Muscle of leg (tissue), 16 donors: ENCODE measurements at places on chromosomes 1 and 21. TPM values are rescaled to one million over a fixed set of nuclear protein-coding genes. Genes with fewer than 3 reads are reported as not detected.
A peak's percentile ranks its signal among the peaks of the same experiment; 100 is the strongest.

Gene REG4
- not detected for total RNA-seq

Gene CRP
- not detected for total RNA-seq

Gene TSACC
- 0.27 TPM for total RNA-seq

GRCh38 chr1:6418668-6419396 lies 887 bp downstream of the HES2 start:
- DNase-seq, result no peak

GRCh38 chr1:54979327-54979891 lies 1.0 kb upstream of the TMEM61 start:
- no peak for DNase-seq

GRCh38 chr1:8152731-8153702 lies 126.9 kb upstream of the ERRFI1 start:
- DNase-seq, result no peak

GRCh38 chr1:221141096-221141495 lies 261.9 kb downstream of the HLX start:
- no peak for DNase-seq

- peak; percentile 84 for DNase-seq
These were observed 154.9 kb downstream of the PTPRC start for GRCh38 chr1:198793714-198794113.

Gene BARHL2
- total RNA-seq, result not detected

GRCh38 chr21:28126521-28127174 lies 866.0 kb downstream of the LTN1 start:
- DNase-seq, result peak; percentile 64

Gene OR2AK2
- not detected for total RNA-seq

DNA sequence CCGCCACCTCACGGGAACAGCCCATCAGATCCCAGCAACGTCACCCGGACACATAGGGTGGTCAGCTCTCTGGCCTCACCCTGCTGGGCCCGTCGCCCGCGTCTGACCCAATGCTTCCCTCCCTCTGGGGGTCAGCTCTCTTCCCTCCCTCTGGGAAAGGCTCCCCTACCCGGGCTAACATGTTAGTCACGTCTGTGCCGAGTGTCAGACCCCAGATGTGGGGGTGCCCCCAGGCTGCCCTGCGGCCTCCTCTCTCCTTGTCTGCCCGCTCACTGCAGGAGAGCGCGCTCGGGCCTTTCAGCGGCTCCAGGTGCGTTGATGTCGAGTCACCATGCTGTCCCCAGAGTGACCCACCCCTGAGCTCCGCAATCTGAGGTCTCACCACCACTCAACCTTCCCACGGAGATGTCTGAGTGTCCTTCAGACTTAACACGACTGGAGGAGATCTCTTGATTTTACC lies 34.3 kb downstream of the SLC37A1 start:
- no peak for DNase-seq

GRCh38 chr1:26831546-26832248 lies 5.2 kb downstream of the ZDHHC18 start:
- no peak for DNase-seq

GRCh38 chr1:76501586-76502219 lies 365.6 kb upstream of the ST6GALNAC5 start:
- DNase-seq, result no peak

Gene KCNJ9
- 0.09 TPM for total RNA-seq
